Fibroblast of skin of left quadriceps (primary cell): ENCODE measurements at places on chromosomes 11 and 22.

- DNase-seq, result no peak
These were observed 14.3 kb upstream of the MUC2 start for GRCh38 chr11:1060410-1060809.

DNA sequence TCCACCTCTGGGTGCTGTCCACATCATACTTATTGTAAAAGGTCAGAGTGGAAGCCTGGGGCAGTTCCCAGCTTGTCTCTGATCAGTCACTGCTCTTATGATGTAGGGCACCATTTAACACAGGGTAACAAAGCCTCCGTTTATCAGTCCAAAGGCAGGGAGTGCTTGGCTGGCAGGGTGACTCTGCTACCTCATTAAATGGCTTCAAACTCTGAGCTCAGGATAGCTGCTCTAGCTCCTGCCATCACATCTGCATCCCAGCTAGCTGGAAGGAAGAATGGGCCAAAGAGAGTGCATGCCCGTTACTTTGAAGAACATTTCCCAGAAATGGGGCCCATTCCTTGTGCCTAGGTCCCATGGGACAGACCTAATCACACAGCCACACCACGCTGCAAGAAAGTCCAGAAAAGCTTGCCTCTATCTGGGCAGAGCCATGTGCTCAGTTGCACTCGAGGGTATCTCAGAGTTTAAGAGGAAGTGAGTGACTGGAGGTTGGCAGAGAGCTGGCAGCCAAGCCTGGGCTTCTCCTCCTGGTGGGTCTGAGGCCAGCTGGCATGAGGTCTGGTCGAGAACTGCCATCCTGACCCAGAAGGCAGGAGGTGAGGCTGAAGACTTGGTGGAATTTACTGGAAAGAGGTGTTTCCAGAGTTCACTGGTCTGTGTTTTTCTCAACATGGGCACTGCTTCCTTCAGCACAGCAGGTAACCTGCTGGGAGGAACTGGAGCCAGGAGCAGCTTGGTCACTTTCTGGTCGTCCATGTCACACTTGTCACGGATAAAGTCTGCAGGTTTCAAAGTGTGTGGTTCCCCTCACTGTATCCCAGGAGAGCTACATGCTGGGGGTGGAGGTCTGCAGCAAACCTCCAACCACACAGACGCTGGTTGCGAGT is 935.7 kb downstream of the BRD1 start:
- DNase-seq, result no peak

- peak; percentile 37 for DNase-seq
These were observed 34.9 kb upstream of the PHOX2A start for GRCh38 chr11:72278905-72279304.

DNA sequence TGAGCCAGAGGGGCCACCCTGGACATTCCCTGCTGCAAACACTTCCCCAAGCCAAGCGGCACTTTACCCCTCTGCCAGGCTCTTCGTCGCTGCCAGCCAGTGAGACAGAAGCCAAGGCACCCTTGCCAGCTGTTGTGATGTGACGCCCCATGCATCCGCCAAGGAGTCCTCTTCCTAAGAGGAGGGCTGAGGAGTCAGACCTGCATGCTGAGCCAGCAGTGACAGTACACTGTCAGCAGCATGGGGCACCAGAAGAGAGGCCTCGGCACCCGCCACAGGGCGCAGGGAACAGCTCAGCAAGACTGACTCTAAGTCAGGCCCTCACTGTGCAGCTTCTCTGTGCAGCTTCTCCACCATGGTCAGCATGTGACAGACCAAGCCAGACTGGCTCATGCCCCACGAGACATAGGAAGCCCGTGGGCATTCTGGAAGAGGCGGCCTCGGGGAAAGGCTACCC is 26.4 kb downstream of the VPS37C start:
- DNase-seq, result no peak

DNA sequence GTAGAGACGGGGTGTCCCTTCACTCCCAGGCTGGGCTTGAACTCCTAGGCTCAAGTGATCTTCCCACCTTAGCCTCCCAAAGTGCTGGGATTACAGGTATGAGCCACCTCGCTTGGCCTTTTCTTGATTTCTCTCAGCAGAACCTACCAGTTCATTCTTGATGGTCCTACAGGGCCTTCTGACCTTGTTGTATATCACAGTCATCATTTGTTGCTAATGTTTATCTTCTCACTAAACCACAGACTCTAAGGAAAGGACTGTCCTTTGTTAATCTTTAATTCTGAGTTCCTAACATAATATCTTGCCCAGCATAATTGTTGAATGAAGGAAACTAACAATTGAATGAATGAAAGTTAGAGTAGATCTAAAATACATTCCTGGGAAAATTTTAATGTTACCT is 22.0 kb upstream of the ZC3H12C start:
- DNase-seq, result no peak

- no peak for DNase-seq
These were observed 23.3 kb downstream of the LRP5 start for GRCh38 chr11:68335683-68336082.

DNA sequence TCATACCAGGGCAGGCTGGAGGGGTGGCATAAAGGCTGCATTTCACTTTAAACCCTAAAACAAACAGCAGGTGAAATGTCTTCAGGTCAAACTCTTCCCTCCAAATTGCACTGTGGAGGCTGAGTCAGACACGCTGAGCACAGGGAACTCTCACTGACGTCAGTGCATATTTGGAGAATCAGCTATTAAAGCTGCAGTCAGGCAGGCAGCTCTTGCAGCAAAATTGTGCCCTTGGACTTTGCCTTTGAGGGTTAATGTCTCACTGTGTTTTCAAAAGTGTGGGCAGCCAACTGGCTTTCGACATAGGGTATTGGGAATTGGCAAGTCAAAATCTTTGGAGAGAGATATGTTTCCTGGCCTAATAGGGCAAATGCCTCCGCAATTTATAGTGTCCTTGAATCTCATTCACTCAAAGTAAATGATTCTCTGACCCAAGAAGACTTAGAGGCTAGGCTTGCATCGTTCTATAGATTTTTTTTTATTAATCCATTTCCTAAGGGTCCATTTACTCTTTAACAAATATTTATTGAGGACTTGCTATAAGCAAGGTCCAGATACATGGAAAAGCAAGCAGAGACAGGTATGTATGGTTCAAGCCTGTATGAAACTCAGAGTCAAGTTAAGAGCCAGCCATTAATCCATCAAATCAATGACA is 27.7 kb upstream of the SMCO4 start:
- peak; percentile 3 for DNase-seq

- no peak for DNase-seq
These were observed 74.9 kb downstream of the DEPDC5 start for GRCh38 chr22:31828739-31829138.

GRCh38 chr11:36333468-36333867 is 37.4 kb downstream of the PRR5L start:
- no peak for DNase-seq

GRCh38 chr22:28440592-28441390 is 238.8 kb downstream of the TTC28 start:
- no peak for DNase-seq

- DNase-seq, result no peak
These were observed 110.5 kb downstream of the AASDHPPT start for GRCh38 chr11:106187860-106188456.

GRCh38 chr11:17331669-17332068 is 19.9 kb upstream of the NCR3LG1 start:
- DNase-seq, result no peak

GRCh38 chr11:102097186-102097585 is 13.1 kb upstream of the YAP1 start:
- DNase-seq, result no peak

- no peak for DNase-seq
These were observed 138.7 kb downstream of the TRIM29 start for GRCh38 chr11:119999220-119999619.
